ENCODE measurements at places on chromosomes 5 and 9.
A peak's percentile ranks its signal among the peaks of the same experiment; 100 is the strongest.

GRCh38 chr5:132754947-132755346 lies 7.7 kb downstream of the CCNI2 start:
- DNase-seq: no peak

DNA sequence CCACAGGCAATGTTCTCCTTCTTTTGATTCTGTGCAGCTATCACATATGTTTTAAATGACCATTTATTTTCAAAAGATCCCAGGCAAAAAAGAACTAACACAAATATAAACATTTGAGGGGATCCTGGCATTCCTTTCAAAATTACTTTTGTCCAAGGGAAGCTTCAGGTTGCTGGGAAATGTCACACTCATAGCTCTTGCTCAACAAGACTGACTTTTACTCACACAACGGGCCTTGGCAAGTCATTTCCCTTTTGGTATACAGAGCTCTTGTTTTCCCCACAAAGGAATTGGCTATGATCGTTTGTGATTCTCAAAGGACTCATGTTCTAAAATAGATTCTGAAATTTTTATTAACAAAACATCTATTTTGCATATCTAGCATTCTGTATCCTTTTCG lies 4.5 kb upstream of the PALM2AKAP2 start:
- DNase-seq: no peak

- DNase-seq: no peak
Observed at GRCh38 chr9:132040246-132040645, 39.4 kb downstream of the MED27 start.

DNA sequence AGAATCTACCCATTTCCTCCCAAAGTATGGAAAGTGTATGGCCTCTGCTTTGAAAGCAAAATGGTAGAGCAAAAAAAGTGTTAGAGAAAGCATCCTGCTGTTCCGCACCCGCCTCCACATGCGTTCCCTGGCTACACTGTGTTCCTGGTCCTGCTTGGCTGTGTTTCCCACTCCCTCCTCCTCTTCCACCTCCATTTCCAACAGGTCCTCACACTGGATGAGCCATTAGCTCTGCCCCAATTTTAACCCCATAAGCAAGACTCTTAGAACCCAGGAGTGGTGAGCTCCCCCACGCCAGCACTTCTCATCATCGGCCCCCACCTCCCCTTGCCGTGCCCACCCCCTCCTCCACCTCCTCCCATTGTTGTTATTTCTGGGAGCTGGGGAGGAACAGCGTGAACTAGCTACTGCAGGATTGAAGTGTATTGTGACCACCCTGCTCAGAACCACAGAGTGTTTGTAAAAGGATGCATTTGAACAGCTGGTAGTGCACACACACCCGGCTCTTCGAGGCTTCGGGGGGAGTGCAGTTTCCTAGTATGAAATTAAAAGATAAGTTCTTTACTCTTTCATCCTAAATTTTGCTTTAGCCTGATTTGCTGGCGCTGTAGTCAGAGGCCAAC lies 120.0 kb downstream of the PDZD2 start:
- no peak for DNase-seq

DNA sequence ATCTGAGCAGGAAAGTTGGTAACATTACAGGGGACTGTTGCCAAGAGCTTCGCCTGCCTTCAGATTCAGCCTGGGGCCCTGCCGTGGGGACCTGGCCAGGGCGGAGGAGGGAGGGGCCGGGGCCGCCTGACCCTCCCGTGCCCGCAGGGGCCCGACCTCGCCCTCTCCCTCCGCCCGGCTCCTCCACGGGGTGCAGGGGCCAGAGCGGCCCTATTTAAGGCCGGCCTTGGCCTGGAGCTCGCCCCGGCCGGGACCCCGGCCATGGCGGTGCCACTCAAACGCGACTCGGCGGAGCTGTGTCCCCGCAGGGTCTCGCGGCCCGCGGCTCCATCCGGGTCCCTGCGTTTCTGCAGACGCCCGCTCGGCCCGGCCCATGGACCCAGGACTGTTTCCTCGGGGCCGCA lies 757 bp downstream of the TMEM250 start:
- no peak for DNase-seq

GRCh38 chr9:19464764-19465585 lies 56.2 kb downstream of the ACER2 start:
- DNase-seq: peak; percentile 63

GRCh38 chr9:70504834-70505233 lies 90.4 kb upstream of the KLF9 start:
- DNase-seq: no peak

Measured in T-helper 2 cell treated with Interferon-gamma antibody and Interleukin-4, amounts not matched to agents 5 μg/mL and 100 μg/mL, for 36 hours (primary cell).